Activated T-helper 9 cell treated with anti-CD3 and anti-CD28 coated beads, Interleukin-2, amount 50 U/mL, for 16 hours (primary cell): ENCODE measurements at places on chromosomes 11 and 22.

GRCh38 chr11:22707119-22707899, 40.9 kb downstream of the GAS2 start:
- no peak for DNase-seq

DNA sequence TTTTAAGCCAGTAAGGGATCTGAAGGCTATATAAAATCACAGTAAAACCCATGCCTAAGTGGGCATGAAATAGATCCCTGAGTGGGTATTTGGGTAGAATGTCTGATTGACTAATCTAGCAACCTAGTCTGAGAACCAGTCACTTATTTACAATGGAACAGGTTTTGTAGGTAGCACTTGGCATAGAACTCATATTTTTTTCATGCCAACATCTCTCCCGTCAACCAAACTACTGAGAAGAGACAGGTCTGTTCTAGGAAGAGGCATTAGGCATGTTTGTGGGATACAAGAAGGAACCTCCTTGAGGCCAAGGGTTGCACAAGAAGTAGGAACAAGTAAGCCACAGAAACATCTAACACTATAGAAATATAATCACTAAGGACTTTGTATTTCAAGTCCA, 840.4 kb upstream of the TENM4 start:
- no peak for DNase-seq

DNA sequence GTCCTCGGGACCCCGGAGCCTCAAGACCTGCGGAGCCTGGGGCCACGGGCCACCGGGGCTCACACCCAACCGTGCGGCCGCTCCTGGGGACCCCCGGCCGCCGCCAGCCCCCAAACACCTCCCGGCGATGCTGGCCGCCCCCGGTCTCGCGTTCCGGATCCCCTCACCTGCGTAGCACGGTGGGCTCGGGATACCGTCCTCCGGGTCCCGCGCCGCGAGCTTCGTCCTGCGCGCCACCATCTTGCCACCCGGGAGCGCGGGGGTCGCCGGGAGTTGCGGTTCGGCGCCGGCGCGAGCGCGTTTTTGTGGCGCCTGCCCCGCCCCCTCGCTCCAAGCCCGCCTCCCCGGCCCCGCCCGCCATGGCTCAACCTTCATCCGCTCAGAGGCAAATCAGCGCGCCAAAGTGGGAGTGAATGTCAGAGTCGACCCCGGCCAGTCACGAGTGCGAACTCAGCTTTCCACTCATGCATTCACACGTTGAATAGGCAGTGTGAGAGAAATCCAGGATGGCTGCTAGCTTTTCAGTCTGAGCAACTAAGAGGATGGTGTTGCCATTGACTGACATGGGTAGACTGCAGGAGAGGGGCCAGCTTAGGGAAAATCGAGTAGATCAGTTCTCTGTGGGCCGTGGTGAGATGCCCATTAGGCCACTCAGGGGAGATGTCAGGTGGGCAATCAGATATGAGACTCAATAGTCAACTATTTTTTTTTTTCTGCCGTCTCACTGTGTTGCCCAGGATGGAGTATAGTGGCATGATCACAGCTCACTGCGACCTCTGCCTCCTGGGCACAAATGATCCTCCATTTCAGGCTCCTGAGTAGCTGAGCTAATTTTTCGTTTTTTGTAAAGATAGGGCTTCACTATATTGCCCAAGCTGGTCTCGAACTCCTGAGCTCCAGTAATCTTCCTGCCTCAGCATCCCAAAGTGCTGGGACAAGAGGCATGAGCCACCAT, 28.3 kb downstream of the SERHL2 start:
- peak; percentile 76 for DNase-seq

- no peak for DNase-seq
Observed at GRCh38 chr11:10490032-10490397, 35.0 kb downstream of the AMPD3 start.

DNA sequence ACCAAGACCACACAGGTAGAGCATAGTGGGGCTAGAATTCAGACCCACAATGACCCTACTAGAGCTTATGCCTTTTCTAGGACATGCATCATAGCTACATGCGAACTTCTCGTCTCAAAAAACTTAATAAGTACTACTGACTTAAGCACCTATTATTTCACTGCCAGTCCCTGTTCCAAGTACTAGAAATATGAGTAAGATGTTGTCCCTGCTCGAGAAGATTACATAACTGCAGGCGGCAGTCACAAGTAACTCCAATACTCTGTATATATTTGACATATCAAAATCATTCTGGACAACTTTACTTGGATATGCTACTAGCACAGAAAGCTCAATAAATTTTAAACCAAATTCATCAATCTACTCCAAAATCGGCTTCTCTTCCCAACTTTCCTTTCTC, 235.0 kb downstream of the TTC28 start:
- DNase-seq, result no peak

DNA sequence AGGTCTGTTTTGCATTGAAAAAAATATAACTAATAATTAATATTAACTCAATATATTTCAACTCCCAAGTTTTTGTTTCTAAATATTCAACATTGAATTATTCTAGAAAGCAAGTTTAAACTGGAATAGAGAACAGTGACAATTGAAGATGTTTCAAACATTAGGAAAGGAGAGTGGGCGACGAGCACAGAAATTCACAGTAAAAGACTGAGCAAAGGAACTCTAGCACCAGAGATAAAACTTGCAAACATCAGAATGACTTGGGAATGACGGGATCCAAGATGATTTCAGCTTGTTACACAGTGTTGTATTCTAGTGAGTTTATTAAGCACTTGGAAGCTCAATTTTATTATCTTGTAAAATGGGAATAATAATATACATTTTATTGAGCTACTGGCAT, 56.6 kb upstream of the CNTN5 start:
- DNase-seq, result no peak

- DNase-seq, result no peak
Observed at GRCh38 chr11:77506857-77507256, 33.0 kb upstream of the PAK1 start.

DNA sequence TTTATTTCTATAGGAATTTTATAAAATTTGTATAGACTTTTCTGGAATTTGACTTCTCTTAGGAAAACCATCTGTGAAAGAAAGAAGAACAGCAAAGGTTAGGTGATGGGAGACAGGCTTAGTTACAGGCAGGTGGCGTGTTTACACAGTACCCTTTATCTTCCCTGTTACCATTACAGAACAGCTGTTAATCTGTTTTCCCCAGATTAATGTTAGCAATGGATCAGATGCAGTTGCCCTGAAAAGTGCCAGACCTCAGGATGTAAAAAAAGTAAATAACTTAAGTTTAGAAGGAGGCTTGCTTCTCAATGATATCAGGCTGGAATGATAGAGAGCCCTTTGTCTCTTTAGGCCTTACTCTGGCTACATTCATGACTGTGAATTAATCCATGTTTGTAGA, 1186.5 kb upstream of the TENM4 start:
- DNase-seq, result no peak

DNA sequence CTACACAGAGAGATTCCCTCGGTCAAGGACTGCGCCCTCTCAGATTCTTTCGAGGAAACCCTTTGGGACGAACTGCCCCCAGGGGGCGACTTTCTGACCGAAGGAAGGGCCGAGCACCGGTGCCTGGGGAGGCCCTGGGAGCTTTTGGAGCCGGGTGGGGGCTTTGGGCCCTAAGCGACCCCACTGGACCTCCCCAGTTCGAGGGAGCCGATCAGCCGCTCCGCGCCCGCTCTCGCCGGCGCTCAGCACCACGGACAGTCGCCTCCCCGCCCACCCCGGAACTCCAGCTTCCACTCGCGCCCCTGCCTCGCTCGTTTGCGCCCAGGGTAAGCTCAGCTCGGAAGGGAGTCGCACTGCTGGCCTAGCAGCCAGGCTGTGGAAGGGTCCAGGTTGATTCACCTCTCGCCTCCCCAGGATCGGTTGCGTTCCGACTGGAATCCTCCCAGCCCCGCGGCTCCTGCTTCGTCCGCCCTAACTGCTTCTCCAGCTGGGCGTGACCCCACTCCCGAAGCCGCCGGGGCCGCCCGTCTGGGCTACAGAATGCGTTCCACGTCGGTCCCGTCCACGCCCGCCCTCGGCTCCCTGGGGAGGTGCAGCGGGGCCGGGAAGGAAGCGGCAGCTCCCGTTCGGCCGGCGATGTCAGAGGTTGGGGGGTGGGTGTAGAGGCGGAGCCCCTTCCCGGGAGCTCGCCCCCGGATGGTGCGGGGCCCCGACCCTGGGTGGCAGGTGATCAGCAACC, 428 bp downstream of the SCN3B start:
- peak; percentile 8 for DNase-seq

- DNase-seq, result no peak
Observed at GRCh38 chr11:57574061-57574460, 6.6 kb upstream of the UBE2L6 start.

- DNase-seq, result no peak
Observed at GRCh38 chr11:69375316-69376154, 81.6 kb downstream of the MYEOV start.

GRCh38 chr11:77151804-77152509, 23.9 kb downstream of the MYO7A start:
- DNase-seq, result peak; percentile 19

- DNase-seq, result no peak
Observed at GRCh38 chr11:3808861-3809623, 682 bp downstream of the PGAP2 start.

- DNase-seq, result no peak
Observed at GRCh38 chr11:84673753-84674152, 953.4 kb downstream of the DLG2 start.

DNA sequence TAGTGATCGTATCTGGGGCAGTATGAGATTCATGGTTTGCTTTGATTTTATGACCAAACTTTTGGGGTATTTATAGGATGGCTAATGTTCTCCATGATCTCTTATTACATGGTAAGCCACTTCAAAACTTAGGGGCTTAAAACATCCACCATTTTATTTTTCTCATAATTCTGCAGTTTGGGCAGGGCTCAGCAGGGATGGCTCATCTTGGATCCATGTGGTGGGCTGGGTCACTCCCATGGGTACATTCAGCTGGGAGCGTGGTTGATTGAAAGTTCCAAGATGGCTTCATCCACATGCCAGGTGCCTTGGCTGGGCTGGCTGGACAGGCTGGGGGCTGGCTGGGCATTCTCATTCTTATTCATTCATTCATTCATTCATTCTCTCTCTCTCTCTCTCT, 30.5 kb upstream of the FGF19 start:
- DNase-seq, result no peak

GRCh38 chr22:46018859-46019258, 41.9 kb upstream of the WNT7B start:
- DNase-seq, result no peak

- DNase-seq, result no peak
Observed at GRCh38 chr11:71554996-71555395, 6.8 kb downstream of the KRTAP5-9 start.

DNA sequence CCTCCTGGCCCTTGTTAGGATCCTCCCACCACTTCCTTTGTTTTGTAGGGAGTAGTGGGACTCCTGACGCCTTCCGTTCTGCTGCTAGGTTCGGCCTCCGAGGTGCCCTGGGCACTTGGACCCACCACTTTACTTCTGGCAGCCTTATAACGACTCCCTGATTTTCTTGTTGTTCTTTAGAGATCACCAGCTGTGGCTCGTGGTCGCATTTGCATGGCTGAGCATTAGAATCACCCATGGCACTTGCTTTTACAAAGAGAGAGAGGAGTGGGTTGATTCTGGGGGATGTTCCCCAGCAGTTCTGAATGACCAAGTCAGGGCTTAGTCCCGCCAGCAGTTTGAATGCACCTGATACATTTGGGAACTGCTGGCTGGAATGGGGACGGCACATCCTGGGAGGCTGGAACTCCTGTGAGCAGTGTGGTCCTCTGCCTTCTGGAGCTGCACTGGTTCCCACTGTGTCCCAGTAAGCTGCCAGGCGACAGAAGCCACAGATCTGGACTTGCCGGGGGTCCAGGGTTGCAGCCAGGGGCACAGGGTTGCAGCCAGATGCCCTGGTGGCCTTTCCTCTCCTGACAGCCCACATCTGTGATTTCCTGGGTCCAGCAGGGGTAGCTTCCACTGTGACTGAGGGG, 4.1 kb downstream of the TUB start:
- DNase-seq, result no peak

- DNase-seq, result no peak
Observed at GRCh38 chr11:75208446-75208845, 32.1 kb upstream of the TPBGL start.

- no peak for DNase-seq
Observed at GRCh38 chr22:28142361-28142961, 223.4 kb upstream of the PITPNB start.

DNA sequence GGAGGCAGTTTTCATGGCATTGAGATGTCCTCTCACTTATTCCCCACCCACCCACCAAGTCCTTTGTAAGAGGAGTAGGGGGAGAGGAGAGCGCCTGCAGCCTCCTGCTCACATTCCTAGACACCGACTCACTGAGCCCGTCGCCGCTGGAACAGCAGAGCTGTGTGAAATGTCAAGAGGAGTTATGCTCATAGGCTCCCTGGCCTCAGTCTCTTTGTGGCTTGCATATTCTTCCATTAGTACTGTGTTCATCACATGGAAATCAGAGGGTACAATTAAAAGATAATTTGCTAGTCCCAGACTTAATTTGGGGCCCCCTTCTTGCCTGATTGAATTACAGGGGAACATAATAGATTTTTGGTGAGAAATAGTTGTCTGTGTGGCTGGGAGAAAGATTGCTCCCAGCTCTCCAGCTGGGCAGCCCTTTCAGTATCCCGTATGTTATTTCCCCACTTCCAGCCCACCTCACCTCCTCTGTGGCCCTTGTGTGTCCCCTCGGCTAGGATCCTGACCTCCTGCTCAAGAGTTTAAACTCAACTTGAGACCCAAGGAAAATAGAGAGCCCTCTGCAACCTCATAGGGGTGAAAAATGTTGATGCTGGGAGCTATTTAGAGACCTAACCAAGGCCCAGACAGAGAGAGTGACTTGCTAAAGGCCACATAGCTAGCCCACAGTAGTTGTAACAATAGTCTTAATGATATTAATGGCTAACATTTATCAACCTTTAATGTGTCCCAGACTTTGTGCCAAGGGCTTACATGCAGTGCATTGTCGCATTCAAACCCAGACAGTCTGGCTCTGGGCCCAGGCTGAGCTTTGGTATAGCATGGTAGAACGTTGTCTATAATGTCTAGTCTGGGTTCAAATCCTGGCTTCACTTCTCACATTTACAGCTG, 32.2 kb downstream of the LIMK2 start:
- no peak for DNase-seq

DNA sequence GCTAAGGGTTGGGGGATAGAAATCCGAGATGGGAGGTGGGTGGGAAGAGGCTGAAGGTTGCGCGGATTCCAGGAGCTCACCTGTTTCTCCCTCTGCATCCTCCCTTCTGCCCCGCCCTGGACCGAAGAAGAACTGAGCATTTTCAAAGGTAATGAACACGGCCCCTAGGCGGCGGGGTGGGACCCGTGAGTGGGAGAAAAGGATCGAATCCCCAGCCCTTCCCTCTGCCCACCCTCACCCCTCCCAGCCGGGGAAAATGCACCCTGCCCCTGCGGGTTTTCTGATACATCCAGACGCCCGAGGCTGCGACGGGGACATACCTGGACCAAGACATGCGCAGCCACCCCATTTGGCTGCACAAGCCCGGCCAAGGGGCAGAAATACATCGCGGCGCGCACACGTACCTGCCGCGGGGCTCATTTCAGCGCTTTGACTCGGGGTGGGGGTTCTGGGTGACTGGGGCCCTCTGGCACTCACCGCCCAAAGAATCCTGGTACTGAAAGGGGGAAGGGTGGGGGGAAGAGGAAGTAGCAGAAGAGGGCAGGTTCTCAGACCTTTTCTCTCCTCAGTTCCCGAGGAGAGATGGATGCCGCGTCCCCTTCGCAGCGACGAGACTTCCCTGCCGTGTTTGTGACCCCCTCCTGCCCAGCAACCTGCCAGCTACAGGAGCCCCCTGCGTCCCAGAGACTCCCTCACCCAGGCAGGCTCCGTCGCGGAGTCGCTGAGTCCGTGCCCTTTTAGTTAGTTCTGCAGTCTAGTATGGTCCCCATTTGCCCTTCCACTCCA, 6.0 kb downstream of the VSIG2 start:
- peak; percentile 16 for DNase-seq

GRCh38 chr11:2837096-2837601, 48.4 kb downstream of the CDKN1C start:
- DNase-seq, result no peak
